ENCODE measurements at places on chromosomes 3 and 15.

DNA sequence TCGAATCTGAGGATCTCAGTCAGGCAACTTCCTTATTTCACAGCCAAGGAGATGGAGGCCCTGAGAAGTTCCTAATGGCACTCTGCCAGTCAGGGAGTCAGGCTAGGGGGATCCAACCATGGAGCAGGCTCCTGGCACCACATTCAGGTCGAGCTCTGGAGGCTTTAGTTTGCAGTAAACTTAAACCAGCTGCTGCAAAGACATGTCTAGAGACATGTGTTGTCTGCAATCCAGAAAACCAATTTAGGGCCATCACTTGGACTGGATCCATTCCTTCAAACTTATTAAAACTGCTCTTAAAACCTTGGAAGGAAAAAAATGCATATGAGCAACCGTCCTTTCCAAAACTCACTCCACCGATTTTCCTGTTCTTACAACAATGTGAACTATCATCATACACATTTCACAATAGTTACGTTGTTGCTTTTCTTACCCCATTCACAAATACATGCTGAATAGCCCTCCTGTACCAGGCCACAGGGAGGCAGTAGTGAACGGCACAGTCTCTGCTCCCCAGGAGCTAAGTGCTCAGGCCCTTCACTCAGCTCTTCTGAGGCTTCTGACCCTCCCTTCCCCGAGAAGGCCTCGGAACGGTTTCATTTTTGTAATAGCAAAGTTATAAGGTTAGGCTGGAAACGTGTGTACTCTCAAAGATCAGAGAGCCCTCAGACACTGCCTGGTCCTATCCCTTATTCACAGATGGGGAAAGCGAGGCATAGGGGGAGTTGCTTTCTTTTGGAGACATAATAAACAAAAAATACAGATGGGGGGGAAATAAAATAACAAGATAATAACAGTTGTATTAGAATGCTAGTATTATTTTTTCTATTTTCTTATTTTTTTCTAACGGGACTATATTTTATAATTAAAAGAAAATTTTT, 20.1 kb downstream of the RFT1 start:
- DNase-seq: peak; percentile 45

- DNase-seq: no peak
Measured at GRCh38 chr3:123298903-123299302, 97.2 kb downstream of the SEC22A start.

DNA sequence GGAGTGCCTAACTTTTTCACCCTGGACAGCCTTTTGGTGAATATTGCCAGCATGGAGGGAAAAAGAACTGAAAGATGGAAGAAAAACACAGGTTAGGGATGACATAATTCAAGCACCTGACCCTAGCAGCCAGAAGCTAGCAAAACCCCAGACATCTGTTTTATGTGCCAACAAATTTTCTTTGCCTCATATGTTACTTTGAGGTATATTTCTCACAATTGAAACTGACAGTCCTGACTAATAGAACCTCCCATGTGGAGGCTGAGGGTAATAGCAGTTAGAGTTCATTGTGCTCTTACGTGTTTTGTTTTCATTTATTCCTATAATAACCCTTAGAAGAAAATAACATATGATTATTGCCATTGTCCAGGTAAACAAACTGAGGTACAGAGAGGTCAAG, 71.5 kb upstream of the SLC25A26 start:
- DNase-seq: no peak

DNA sequence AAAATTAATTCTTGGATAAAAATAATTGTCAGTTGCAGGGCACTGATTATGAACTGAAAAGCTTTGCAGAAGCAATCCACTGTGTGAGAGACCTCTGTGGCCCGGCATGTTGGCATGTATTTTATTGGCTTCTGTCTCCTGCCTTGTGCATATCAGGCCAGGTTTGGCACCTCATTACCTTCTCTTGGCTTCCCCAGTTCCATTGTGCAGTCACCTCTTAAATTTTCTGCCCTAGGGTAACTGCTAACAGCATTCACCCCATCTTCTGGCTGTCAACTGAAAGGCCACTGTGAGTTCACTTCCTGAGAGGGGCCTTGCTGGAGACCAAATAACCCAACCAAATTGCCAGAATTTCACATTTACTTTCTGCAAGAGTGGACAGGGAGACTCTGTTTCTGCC, 92.7 kb upstream of the RARB start:
- no peak for DNase-seq

DNA sequence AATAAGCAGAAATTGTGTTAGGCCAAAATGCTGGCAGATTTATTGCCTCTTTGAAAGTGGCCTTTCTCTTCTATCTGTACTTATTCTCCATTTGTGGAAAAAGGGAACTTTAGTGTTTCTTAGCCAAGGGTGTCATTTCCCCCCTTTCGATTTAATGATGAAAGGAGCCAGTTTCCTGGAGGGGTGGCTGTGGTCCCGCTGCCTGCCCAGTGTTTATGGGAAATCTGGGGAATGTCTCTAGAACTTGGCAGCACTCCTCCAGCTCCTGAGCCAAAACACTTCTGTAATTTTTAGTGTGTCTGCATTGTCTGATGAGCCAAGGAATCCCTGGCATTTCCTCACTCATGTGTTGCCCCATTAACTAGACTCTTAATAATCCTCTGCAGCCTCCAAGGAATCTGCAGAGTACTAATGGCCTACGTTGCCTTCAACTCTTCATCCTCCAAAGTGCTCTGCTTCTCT, 448.8 kb downstream of the GRM7 start:
- peak; percentile 80 for DNase-seq

Data from stomach (tissue), 19 donors.